ENCODE measurements at places on chromosomes 16 and 17.

DNA sequence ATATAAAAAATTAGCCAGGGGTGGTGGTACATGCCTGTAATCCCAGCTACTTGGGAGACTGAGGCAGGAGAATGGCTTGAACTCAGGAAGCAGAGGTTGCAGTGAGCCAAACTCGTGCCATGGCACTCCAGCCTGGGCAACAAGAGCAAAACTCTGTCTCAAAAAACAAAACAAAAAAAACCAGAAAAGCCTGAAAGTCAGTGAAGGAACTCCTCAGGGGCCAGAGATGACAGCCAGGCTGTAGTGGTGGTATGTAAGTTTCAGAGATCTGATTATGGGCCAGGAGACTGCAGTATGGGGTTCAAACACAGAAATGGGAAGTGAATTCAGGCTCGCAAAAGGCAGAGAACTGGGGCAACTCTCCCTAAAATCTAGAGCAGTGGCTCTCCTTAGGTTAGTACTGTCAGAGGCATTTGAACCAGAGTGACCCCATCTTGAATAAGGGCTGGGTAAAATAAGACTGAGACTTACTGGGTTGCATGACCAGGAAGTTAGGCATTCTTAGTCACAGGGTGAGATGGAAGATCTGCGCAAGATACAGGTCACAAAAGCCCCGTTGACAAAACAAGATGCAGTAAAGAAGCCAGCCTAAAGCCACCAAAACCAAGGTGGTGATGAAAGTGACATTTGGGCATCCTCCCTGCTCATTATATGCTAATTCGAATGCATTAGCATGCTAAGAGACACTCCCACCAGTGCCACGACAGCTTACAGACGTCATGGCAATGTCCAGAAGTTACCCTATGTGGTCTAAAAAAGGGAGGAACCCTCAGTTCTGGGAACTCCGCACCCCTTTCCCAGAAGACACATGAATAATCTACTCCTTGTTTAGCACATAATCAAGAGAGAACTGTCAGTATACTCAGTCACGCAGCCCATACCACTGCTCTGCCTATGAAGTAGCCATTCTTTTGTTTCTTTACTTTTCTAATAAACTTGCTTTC, 120.2 kb upstream of the XYLT1 start:
- DNase-seq: peak; percentile 30

- no peak for DNase-seq
Observed at GRCh38 chr16:74888888-74889287, 96.0 kb downstream of the WDR59 start.

DNA sequence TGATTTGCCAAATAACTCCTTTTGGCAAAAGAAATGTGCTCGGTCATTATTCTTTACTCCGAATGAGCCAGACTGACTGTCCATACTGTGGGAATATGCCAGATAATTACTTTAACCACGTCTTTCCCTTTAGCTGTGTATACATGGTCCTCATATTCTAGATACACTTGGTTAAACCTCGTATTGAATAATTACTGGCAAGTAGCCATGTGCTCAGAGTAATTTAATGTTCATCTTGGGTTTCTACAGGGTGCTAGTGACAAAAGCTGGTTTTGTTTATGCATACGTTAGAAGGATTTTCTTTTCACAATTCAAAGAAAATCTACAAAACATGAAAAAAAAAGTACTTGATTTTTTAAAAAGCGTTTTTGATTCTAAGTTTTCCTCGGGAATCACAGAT, 540.3 kb downstream of the KCNJ2 start:
- no peak for DNase-seq

GRCh38 chr17:52071712-52072111, 86.8 kb downstream of the CA10 start:
- no peak for DNase-seq

DNA sequence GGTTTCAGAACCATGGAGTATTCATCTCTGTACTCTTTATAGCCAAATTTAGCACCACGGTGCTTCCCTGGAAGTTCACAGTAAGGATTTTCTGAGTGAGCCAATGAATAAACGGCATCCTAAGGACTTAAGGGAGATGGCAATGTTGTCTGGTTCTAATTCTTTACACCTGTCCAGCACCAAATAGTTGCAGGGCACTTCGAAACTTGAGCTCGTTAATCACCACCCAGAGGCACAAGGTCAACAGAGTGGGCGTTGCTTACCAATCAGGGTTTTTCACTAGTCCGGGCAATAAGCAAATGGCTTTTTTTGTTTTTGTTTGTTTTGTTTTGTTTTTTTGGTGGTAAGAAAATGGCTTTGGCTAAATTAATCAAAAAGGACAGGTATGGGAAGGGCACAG, 28.2 kb upstream of the TMEM220 start:
- DNase-seq: no peak

DNA sequence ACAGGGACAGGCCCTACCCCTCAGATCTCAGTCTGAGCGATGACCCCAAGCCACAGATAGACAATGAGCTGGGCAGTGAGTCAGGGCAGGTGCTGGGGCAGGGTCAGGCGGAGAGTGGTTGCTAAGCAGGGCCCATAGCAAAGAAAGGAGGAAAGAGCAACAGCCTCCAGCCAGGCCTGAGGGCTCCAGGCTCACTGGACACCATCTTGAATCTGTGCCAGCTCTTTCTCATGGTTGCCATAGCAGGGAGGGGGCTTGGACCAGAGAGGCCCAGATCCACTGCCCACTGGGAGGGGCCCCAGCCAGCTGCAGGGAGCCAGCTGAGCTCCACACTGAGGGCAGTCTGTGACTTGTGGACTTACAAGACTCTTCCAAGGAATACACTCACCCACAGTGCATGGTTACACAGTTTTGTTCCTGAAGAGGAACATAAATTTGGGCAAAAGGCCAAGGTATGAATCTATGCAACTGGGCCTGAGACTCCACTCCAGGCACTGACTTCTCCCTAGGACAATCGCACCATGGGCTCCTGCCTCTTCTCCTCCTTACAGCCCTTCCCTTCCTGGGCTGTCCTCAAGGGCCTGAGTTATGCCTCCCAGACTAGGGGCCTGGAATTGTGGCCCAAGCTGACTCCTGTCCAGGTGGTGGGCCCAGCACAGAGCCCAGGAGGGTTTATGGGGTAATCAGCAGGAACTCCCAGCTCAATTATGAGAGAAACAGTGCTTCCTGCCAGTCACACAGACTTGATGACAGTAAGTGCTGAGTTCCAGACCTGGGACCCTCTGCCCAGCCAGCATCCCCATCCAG, 59.9 kb downstream of the BEAN1 start:
- no peak for DNase-seq

Data from RKO (cell line).